ENCODE measurements at places on chromosomes 2 and 18.

DNA sequence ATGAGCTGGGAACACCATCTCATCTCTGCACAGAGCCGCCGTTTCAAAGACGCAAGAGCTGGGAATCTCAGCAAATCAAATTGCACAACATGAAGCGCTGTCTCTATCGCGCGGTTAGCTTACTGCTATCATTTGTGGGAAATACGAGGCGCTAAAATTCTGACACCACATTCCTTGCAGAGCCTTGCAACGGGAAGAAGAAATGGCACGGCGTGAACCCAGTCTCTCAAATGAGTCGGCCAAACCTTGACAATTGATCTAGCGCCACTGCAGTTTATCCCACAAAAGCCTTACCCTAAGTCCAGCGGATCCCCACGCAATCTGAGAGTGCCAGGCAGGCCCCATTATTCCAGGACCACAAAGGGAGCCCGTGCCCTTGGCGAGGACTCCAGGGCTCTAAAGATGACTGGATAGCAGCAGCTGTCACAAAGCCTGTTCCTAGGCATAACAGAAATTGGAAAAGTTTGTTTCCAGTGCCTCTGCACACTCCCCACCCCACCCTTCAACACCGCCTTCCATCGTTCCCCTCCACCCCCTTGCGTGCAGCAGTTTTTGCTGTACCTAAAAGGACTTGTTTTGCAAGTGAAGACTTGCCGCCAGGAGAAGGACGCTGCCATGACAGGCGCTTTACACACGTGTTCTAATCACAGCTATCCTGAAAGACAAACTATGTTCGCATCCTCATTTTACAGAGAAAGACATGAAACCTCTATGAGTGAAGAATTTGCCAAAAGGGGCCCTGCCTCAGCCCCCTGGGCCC, 252.4 kb downstream of the EIPR1 start:
- no peaks in the 10 kb centered on the region for H3K27me3 ChIP-seq
- peak; percentile 31 for DNase-seq
- H3K36me3 ChIP-seq, result no peaks in the 10 kb centered on the region
- H3K27ac ChIP-seq, result no peak overlapping the region
- no peak overlapping the region for H3K4me3 ChIP-seq

GRCh38 chr2:218395456-218395825, 4.2 kb upstream of the CTDSP1 start:
- no peaks in the 10 kb centered on the region for H3K27me3 ChIP-seq
- no peaks in the 10 kb centered on the region for H3K36me3 ChIP-seq
- no peak overlapping the region for H3K4me3 ChIP-seq
- DNase-seq, result no peak

DNA sequence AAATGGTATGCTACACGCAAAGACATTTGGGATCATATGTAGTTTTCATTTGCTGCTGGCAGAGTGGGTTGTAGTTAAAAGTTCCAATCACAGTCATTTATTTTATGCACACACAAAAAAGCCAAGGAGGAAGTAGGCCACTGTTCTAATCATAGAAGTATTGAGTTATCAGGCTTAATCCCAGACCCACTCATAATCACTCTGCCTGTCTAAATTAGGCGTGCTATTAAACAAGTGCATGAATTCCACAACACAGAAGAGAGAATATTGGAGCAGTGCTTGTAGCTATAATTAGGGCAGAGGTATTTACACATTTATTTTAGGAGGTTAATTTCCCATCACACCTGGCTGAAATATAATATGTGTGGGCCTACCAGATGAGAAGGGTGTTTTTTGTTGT, 65.7 kb upstream of the FIGN start:
- no peak for DNase-seq
- no peak overlapping the region for H3K27ac ChIP-seq
- H3K27me3 ChIP-seq, result no peaks in the 10 kb centered on the region
- H3K36me3 ChIP-seq, result no peaks in the 10 kb centered on the region

GRCh38 chr2:65231892-65232477, 4.4 kb downstream of the ACTR2 start:
- H3K27ac ChIP-seq, result no peak overlapping the region
- no peak overlapping the region for H3K4me3 ChIP-seq
- H3K36me3 ChIP-seq, result no peaks in the 10 kb centered on the region
- H3K27me3 ChIP-seq, result no peaks in the 10 kb centered on the region

DNA sequence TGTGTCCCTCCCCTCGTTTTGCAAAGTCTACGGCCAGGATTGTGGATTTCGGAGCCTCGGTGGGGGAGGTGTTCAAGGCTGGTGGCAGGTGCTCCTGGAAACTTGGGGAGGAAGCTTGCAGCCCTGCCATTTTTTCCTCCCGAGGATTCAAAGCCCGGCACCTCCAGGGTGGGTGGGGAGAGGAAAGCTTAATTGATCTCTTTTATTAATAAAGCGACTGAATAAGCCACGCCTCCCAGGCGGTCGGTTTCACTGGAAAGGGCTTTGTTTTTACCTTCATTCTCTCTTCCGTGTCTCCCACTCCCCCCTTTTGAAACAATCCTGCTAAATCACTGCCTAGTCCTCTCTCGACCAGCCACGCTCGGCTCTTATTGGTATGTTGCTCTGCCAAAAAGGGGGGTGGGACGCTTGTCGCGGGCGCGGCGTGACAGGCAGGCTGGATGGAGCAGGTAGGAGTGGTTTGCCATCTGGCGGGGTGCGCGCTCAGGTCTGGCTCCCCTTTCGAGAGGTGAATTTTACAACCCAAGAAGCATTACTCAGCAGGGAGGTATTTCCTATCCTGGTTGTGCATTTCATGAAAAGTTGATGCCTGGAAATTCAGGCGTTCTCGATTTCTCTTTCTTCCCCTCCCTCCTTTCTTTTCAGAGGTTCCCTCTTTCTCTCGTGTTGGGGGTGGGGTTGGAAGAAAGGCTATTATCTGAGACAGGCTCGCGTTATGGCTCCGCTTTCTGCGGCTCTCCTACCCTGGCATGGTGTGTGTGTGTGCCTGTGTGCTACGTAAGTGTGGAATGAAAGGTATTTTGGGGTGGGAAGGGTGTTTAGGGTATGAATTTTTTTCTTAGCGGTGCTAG, 1.4 kb downstream of the NEDD4L start:
- H3K4me3 ChIP-seq, result peak overlapping the region; percentile 79
- peaks cover 12% of the 10 kb centered on the region for H3K4me1 ChIP-seq
- no peaks in the 10 kb centered on the region for H3K36me3 ChIP-seq
- no peaks in the 10 kb centered on the region for H3K27me3 ChIP-seq
- no peak overlapping the region for H3K27ac ChIP-seq
- DNase-seq, result peak; percentile 77

DNA sequence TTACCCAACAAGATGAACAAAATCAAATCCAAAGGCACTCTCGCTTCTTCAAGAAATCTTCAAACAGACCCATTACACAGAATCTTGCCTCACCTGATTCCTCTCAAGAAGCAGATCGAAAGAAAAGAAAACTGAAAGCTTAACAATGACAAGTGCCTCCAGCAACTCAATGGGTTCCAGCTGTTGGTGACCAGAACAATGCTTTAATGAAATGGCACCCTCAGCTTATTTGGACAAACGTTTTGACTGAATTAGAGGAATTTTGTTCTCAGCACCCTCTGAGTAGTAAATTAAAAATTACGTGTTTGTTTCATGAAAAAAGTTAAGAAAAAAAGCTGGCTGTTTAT, 211.0 kb downstream of the ZNF521 start:
- H3K36me3 ChIP-seq, result no peaks in the 10 kb centered on the region
- H3K4me1 ChIP-seq, result no peaks in the 10 kb centered on the region
- no peak overlapping the region for H3K27ac ChIP-seq
- H3K4me3 ChIP-seq, result no peak overlapping the region

GRCh38 chr2:183248866-183249567, 124.8 kb downstream of the NUP35 start:
- no peaks in the 10 kb centered on the region for H3K4me1 ChIP-seq
- DNase-seq, result peak; percentile 60
- H3K36me3 ChIP-seq, result no peaks in the 10 kb centered on the region
- H3K27me3 ChIP-seq, result no peaks in the 10 kb centered on the region
- H3K27ac ChIP-seq, result no peak overlapping the region
- no peak overlapping the region for H3K4me3 ChIP-seq

DNA sequence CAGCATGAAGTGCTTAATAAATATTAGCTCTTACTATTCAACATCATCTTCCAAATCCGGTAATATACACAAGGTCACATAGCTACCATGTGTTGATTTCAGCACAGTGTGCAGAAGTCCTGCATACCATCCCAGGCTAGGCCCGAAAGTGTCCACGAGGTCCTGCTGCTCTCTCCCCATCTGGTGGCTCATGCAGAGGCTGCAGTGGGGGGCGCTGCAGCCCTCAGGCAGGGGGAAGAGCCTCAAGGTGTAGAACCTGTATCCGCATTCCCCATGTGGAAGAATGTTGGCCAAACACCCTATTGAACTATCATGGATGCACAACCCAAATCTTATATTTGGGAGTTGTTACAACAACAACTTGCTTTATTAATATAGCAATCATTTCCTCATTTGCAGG, 88.5 kb downstream of the ST6GAL2 start:
- H3K4me1 ChIP-seq, result no peaks in the 10 kb centered on the region
- no peaks in the 10 kb centered on the region for H3K36me3 ChIP-seq
- no peak overlapping the region for H3K4me3 ChIP-seq
- DNase-seq, result no peak
- no peaks in the 10 kb centered on the region for H3K27me3 ChIP-seq

- DNase-seq, result no peak
- H3K36me3 ChIP-seq, result peaks cover 63% of the 10 kb centered on the region
- no peak overlapping the region for H3K4me3 ChIP-seq
- H3K4me1 ChIP-seq, result no peaks in the 10 kb centered on the region
- no peaks in the 10 kb centered on the region for H3K27me3 ChIP-seq
Measured at GRCh38 chr2:241344925-241345651, 11.0 kb upstream of the FARP2 start.

DNA sequence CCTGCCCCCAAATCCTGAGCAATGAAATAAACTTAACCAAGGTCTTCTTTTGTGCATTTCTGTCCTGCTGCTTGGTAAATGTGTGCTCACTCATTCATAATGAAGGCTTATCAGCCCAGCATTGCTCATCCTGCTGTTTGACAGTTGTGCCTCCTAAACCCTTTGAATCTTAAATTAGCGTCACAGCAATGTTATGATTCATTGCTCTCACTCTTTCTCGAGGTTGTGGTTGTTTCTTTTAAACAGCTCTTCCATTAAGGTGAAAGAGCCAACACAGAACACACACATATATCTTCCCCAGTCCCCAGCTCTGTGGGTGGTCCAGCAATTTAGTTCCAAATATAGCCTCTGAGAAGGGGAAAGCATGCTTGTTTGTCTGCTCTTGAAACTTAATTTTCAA, 84.0 kb downstream of the EVA1A start:
- H3K4me3 ChIP-seq, result no peak overlapping the region
- H3K27ac ChIP-seq, result no peak overlapping the region
- no peaks in the 10 kb centered on the region for H3K36me3 ChIP-seq
- no peaks in the 10 kb centered on the region for H3K27me3 ChIP-seq

DNA sequence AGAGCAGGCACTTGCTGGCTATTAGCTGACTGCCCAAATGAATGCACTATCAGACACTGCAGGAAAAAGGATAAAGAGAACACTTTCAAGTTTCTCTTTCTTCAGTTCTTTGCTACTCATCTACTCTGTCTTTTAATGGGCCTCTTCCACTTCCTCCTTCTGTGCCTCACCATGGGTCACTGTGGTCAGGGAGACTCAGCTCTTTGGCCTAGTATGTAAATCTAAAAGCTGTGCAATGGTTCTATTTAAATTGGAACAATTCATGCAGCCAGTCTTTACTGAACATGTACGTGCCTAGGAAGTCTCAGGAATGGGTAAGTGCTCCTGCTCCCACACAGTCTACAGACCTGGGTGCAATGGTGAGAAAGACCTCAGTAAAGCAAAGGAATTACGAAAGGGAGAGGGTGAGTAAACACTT, 79.1 kb upstream of the DNMT3A start:
- no peak overlapping the region for H3K27ac ChIP-seq
- no peaks in the 10 kb centered on the region for H3K27me3 ChIP-seq
- DNase-seq, result no peak
- H3K4me1 ChIP-seq, result no peaks in the 10 kb centered on the region
- no peak overlapping the region for H3K4me3 ChIP-seq

GRCh38 chr2:14237902-14238301, 394.6 kb upstream of the LRATD1 start:
- DNase-seq, result no peak
- no peak overlapping the region for H3K4me3 ChIP-seq
- no peaks in the 10 kb centered on the region for H3K36me3 ChIP-seq
- no peaks in the 10 kb centered on the region for H3K4me1 ChIP-seq
- H3K27ac ChIP-seq, result no peak overlapping the region
- H3K27me3 ChIP-seq, result no peaks in the 10 kb centered on the region

DNA sequence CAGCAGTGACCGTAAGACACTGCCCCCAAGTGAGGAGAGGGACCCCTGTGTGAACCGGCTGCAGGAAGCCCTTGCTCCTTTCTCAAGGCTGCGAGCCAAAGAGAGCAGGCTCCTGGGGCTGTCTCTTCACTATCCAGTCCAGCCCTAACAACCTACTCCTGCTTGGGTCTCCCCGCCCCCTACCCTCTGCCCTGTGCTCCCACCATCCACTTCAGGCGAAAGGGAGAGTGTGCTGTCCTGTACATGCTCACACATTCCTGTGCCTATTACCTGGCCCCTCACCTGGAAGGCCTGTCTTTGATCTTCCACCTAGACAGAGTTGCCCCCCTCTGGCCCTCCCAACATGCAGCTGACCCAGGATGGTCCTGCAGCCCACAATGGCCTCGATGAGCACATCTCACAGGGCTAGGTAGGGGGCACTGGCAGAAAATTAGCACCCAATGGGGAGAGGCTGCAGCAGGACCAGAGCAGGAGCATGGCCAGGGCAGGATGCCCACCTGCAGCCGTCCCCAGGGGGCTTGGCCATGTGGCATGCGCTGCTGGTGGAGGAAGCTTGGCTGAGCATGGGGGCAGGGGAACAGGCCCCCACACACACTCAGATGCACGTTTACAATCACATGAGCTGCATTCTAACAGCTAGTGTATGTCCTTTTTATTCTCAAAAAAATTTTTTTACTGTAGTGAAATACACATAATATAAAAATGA, 93.5 kb downstream of the POLR1A start:
- no peaks in the 10 kb centered on the region for H3K4me1 ChIP-seq
- no peak overlapping the region for H3K4me3 ChIP-seq
- H3K27me3 ChIP-seq, result no peaks in the 10 kb centered on the region

DNA sequence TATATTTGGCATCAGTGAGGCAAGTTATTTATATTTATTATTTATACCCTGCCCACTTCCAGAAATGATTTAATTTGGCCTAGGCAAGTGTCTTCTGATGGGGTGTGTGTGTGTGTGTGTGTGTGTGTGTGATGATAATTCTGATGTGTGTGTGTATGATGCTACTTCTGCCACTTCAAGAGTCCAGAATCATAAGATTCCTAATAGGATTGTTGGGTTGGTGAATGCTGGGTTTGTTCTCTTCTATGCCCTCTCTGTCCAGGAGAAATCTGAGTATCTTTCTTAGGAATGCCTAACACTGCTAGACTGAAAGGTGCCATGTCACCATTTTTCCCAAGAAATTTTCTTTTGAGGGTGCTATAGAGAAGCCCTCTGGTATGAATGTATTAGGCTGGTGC, 122.5 kb downstream of the SPTBN1 start:
- no peak for DNase-seq
- H3K4me1 ChIP-seq, result peaks cover 24% of the 10 kb centered on the region
- no peaks in the 10 kb centered on the region for H3K27me3 ChIP-seq

GRCh38 chr2:240147382-240147781, 6.9 kb upstream of the OTOS start:
- H3K4me1 ChIP-seq, result peaks cover 6% of the 10 kb centered on the region
- no peaks in the 10 kb centered on the region for H3K27me3 ChIP-seq
- no peak for DNase-seq
- H3K4me3 ChIP-seq, result no peak overlapping the region
- H3K36me3 ChIP-seq, result no peaks in the 10 kb centered on the region

GRCh38 chr2:157806426-157807077, 69.6 kb downstream of the ACVR1 start:
- H3K36me3 ChIP-seq, result no peaks in the 10 kb centered on the region
- H3K4me1 ChIP-seq, result no peaks in the 10 kb centered on the region
- H3K4me3 ChIP-seq, result no peak overlapping the region
- no peak overlapping the region for H3K27ac ChIP-seq
- H3K27me3 ChIP-seq, result no peaks in the 10 kb centered on the region
- no peak for DNase-seq

- H3K27ac ChIP-seq, result no peak overlapping the region
- no peak overlapping the region for H3K4me3 ChIP-seq
Measured at GRCh38 chr2:202841090-202841867, 30.3 kb downstream of the ICA1L start.
